Vein endothelial cell (primary cell): ENCODE measurements at places on chromosomes 5 and 9. TPM values are rescaled to one million over a fixed set of nuclear protein-coding genes. Genes with fewer than 3 reads are reported as not detected.

Gene CCDC69
- total RNA-seq, result 3.3 and 7.2 TPM in 2 replicates

Gene TMEM174
- total RNA-seq, result not detected in 2 replicates

Gene RNF14
- 72.8 and 85.5 TPM in 2 replicates for total RNA-seq

Gene SUB1
- total RNA-seq, result 94.7 and 159 TPM in 2 replicates

Gene SLC34A3
- not detected in 2 replicates for total RNA-seq

Gene SAPCD2
- 11.1 and 14.7 TPM in 2 replicates for total RNA-seq

Gene PDE4D
- total RNA-seq, result 63.7 and 65.4 TPM in 2 replicates

Gene ECPAS
- total RNA-seq, result 97.7 and 98.3 TPM in 2 replicates

Gene CKMT2
- not detected in 2 replicates for total RNA-seq

Gene PPIC
- 20.9 and 22.6 TPM in 2 replicates for total RNA-seq

Gene OTP
- total RNA-seq, result not detected in 2 replicates

Gene SIT1
- total RNA-seq, result not detected in 2 replicates

Gene TMEM252
- total RNA-seq, result not detected in 2 replicates

Gene GZMA
- 0.33 TPM in 1 of 2 replicates, not detected in the other for total RNA-seq

Gene PIP5K1B
- 0.19 TPM in 1 of 2 replicates, not detected in the other for total RNA-seq

Gene CPLANE1
- total RNA-seq, result 22.5 and 23.9 TPM in 2 replicates

Gene ECSCR
- total RNA-seq, result 329 and 359 TPM in 2 replicates

Gene RAPGEF1
- 89.5 and 106 TPM in 2 replicates for total RNA-seq

Gene GOLM1
- total RNA-seq, result 49.9 and 56.5 TPM in 2 replicates

Gene PCDHGB7
- 10.9 and 15.7 TPM in 2 replicates for total RNA-seq

Gene ADAMTSL2
- 0.10 TPM in 1 of 2 replicates, not detected in the other for total RNA-seq

Gene CCDC152
- 0.33 and 0.86 TPM in 2 replicates for total RNA-seq

Gene KCNIP1
- total RNA-seq, result 0.19 and 0.98 TPM in 2 replicates

Gene FREM1
- total RNA-seq, result under 0.01 TPM in 1 of 2 replicates, not detected in the other

Gene SLC22A4
- total RNA-seq, result 4.9 and 5.0 TPM in 2 replicates

Gene SHROOM1
- total RNA-seq, result 8.2 and 9.8 TPM in 2 replicates

Gene RGP1
- total RNA-seq, result 19.4 and 25.5 TPM in 2 replicates

Gene CER1
- total RNA-seq, result not detected in 2 replicates

Gene DAB2IP
- total RNA-seq, result 37.1 and 54.9 TPM in 2 replicates

Gene IRX1
- total RNA-seq, result not detected in 2 replicates

Gene F12
- 0.57 and 1.6 TPM in 2 replicates for total RNA-seq

Gene SPINK7
- not detected in 2 replicates for total RNA-seq

Gene FOXI1
- under 0.01 TPM in 1 of 2 replicates, not detected in the other for total RNA-seq

Gene CYSRT1
- 0.65 and 0.67 TPM in 2 replicates for total RNA-seq
